ENCODE measurements at places on chromosomes 1 and 21.

- no peak for DNase-seq
Observed at GRCh38 chr1:921011-921837, 2.5 kb upstream of the SAMD11 start.

GRCh38 chr1:153506831-153507413, 28.9 kb downstream of the S100A6 start:
- DNase-seq = no peak

DNA sequence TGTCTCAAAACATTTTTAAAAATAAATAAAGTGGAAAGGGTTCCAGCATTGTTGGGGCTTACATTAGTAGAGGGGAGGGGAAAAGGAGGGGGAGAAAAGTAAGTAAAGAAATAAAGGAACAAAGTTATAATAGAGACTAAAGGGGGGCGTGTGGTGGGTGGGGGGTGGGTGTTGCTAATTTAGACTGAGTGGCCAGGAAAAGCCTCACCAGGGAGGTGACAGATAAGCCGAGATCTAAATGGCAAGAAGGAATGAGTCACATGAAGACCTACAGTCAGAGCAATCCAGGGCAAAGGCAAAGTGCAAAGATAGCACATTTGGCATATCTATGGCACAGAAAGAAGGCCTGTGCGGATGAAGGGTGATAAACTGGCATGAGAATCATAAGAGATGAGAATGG, 7.5 kb downstream of the MPL start:
- DNase-seq = no peak

GRCh38 chr1:200265104-200265503, 144.7 kb downstream of the ZNF281 start:
- DNase-seq = no peak

GRCh38 chr1:93585059-93585966, 96.3 kb downstream of the BCAR3 start:
- DNase-seq = no peak

- no peak for DNase-seq
Observed at GRCh38 chr1:85707267-85707989, 805 bp downstream of the ZNHIT6 start.
